ENCODE measurements at places on chromosomes 2 and 18. TPM values are rescaled to one million over a fixed set of nuclear protein-coding genes. Genes with fewer than 3 reads are reported as not detected.
A peak's percentile ranks its signal among the peaks of the same experiment; 100 is the strongest.

Gene CCDC141
- total RNA-seq: 0.21 TPM

Gene GKN2
- total RNA-seq: 0.27 TPM

Gene METTL5
- total RNA-seq: 52.8 TPM

Gene PLCL1
- 16.8 TPM for total RNA-seq

Gene FBXO15
- total RNA-seq: 6.1 TPM

Gene SNRNP27
- 64.5 TPM for total RNA-seq

GRCh38 chr2:40240070-40240469 is 211.8 kb downstream of the SLC8A1 start:
- ATAC-seq: peak; percentile 72

- ATAC-seq: peak; percentile 91
These were observed 125.6 kb downstream of the PLB1 start for GRCh38 chr2:28621172-28622100.

GRCh38 chr2:202821206-202822160 is 50.1 kb downstream of the ICA1L start:
- no peak for ATAC-seq

- no peak for ATAC-seq
These were observed 66.2 kb upstream of the RIT2 start for GRCh38 chr18:43181711-43182110.

- no peak for ATAC-seq
These were observed 142.6 kb downstream of the RAPGEF4 start for GRCh38 chr2:172878260-172878659.

GRCh38 chr2:223856584-223856983 is 19.2 kb upstream of the AP1S3 start:
- no peak for ATAC-seq
